Mesenchymal stem cell (in vitro differentiated cells and primary cell): ENCODE measurements at places on chromosomes 3 and 15.

DNA sequence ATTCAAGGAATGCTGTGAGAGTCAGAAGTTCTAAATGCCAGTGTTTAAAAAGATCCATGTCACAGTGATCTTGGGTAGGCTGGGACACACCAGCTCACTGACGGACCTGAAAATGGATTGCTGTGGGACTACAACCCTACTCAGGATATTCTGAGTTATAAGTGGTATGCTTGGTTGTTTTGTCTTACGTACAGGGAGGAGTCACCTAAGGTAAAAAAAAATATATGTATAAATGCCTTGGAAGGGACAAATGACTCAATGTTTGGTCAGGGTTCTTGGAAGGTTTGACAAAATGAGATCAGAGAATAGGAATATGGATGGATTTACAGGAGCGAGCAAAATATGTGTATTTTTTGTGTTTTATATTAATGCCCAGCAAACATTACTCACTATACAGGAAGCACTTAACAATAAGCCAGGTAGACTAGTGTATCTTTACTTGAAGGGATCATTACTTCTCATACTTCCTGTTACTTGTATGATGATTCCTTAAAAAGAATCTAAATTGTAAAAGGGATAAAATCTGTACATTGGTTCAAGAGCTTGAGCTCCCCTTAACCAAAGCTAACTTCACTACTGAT lies 767.3 kb downstream of the GBE1 start:
- peak overlapping the region; percentile 74 for H3K27ac ChIP-seq
- H3K4me3 ChIP-seq: no peak overlapping the region
- no peaks in the 10 kb centered on the region for H3K27me3 ChIP-seq
- H3K4me1 ChIP-seq: no peaks in the 10 kb centered on the region

DNA sequence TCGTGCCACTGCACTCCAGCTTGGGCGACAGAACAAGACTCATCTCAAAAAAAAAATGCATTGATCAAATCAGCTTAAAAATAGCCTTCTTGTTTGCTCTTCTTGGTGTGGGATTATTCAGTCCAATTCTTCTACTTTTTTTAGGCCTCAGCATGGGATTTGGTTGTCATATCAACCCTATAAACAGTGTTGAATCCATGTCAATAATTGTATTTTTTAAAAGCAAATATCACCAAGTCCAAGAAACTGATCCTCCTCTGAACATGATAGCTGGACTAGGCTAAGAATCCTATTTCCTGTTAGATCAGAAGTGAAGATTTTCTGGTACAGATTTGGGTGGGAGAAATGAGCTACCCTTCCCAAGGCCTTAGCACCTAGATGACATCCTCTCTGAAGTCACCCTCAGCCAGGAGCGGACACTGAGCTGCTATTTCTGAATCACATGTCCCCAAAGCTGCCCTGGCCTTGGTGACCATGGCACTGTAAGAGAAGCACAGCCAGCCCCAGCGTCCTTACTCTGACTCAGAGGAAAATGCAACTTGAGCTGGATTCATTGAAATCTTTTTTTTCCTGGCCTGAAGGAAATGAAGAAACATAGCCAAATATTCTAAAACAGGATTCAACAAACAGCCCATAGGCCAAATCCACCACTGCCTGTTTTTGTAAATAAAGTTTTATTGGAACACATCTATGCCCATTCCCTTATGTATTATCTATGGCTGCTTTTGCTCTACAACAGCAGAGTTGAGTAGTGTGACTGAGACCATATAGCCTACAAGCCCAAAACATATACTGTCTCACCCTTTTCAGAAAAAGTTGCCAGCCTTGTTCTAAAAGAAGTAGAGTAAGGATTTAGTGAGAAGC lies 215.9 kb upstream of the CTDSPL start:
- H3K4me1 ChIP-seq: no peaks in the 10 kb centered on the region
- no peaks in the 10 kb centered on the region for H3K27me3 ChIP-seq
- DNase-seq: no peak
- no peaks in the 10 kb centered on the region for H3K36me3 ChIP-seq
- no peak overlapping the region for H3K27ac ChIP-seq

- H3K36me3 ChIP-seq: no peaks in the 10 kb centered on the region
- no peak overlapping the region for H3K27ac ChIP-seq
- DNase-seq: no peak
- no peak overlapping the region for H3K4me3 ChIP-seq
- H3K27me3 ChIP-seq: no peaks in the 10 kb centered on the region
Measured at GRCh38 chr3:16205156-16205870, 30.8 kb downstream of the GALNT15 start.

GRCh38 chr3:70383360-70383831 lies 71.0 kb upstream of the MDFIC2 start:
- no peak for DNase-seq
- H3K36me3 ChIP-seq: no peaks in the 10 kb centered on the region
- H3K4me1 ChIP-seq: no peaks in the 10 kb centered on the region
- no peak overlapping the region for H3K27ac ChIP-seq
- H3K4me3 ChIP-seq: no peak overlapping the region

- DNase-seq: peak; percentile 79
- H3K4me1 ChIP-seq: peaks cover 5% of the 10 kb centered on the region
- peaks cover 9% of the 10 kb centered on the region for H3K27me3 ChIP-seq
- H3K4me3 ChIP-seq: peak overlapping the region; percentile 95
- H3K36me3 ChIP-seq: peaks cover 3% of the 10 kb centered on the region
Measured at GRCh38 chr15:80060356-80061006, 1.0 kb downstream of the ZFAND6 start.

- H3K36me3 ChIP-seq: no peaks in the 10 kb centered on the region
- H3K4me3 ChIP-seq: no peak overlapping the region
- no peaks in the 10 kb centered on the region for H3K4me1 ChIP-seq
- H3K27me3 ChIP-seq: no peaks in the 10 kb centered on the region
- H3K27ac ChIP-seq: no peak overlapping the region
- no peak for DNase-seq
Measured at GRCh38 chr3:116678853-116679252, 30.7 kb upstream of the TUSC7 start.

DNA sequence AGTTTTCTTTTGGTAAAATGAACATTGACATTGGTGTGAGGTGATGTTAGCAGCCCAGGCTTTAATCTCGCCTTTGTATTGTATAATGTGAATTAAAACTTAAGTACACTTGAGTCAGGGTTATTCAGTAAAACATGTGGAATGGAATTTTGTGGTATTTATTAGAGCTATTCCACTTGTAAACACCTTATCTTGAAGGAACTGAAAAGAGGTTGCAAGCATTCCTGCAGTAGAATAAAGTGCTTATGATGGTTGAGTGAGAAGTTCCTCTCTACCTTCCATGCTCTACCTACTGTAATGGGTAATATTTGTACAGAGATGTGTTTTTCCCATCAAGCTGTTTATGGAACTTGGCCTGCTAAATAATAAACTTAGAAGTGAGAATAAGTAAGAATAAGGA lies 36.1 kb downstream of the HMG20A start:
- no peaks in the 10 kb centered on the region for H3K27me3 ChIP-seq
- H3K4me3 ChIP-seq: no peak overlapping the region
- H3K27ac ChIP-seq: peak overlapping the region; percentile 93
- H3K36me3 ChIP-seq: peaks cover 30% of the 10 kb centered on the region
- peak; percentile 20 for DNase-seq

GRCh38 chr15:40306371-40306770 lies 1.4 kb downstream of the PLCB2 start:
- H3K4me3 ChIP-seq: no peak overlapping the region
- peaks cover 18% of the 10 kb centered on the region for H3K4me1 ChIP-seq
- no peak overlapping the region for H3K27ac ChIP-seq
- DNase-seq: no peak
- H3K27me3 ChIP-seq: peaks cover 90% of the 10 kb centered on the region
- no peaks in the 10 kb centered on the region for H3K36me3 ChIP-seq

GRCh38 chr3:186413615-186414415 lies 51.8 kb upstream of the DGKG start:
- peaks cover 9% of the 10 kb centered on the region for H3K4me1 ChIP-seq
- peaks cover 42% of the 10 kb centered on the region for H3K27me3 ChIP-seq
- H3K36me3 ChIP-seq: no peaks in the 10 kb centered on the region
- H3K27ac ChIP-seq: no peak overlapping the region
- no peak overlapping the region for H3K4me3 ChIP-seq

- H3K4me3 ChIP-seq: no peak overlapping the region
- no peaks in the 10 kb centered on the region for H3K36me3 ChIP-seq
- H3K27me3 ChIP-seq: peaks cover 43% of the 10 kb centered on the region
- H3K27ac ChIP-seq: no peak overlapping the region
- no peak for DNase-seq
- H3K4me1 ChIP-seq: no peaks in the 10 kb centered on the region
Measured at GRCh38 chr15:58114812-58115211, 23.4 kb upstream of the AQP9 start.

DNA sequence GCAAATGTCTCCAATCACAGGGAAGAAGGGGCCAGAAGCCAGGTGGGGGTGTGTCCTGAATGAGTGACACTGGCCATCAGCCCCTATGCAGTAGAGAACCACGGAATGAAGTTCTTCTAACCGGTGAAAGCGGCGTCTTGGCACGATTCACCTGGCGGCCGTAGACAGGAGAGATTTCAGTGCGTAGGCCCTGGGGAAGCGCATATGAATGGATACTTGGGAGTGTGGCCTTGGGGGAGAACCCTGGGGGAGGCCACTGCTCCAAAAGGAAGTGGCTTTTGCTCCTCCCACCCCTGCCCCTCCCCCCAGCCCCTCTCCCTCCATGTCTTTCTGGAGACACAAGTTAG lies 43.6 kb downstream of the RBPMS2 start:
- H3K4me3 ChIP-seq: no peak overlapping the region
- H3K27me3 ChIP-seq: no peaks in the 10 kb centered on the region
- H3K36me3 ChIP-seq: no peaks in the 10 kb centered on the region

- no peaks in the 10 kb centered on the region for H3K4me1 ChIP-seq
- DNase-seq: no peak
- H3K4me3 ChIP-seq: no peak overlapping the region
- H3K27me3 ChIP-seq: peaks cover 10% of the 10 kb centered on the region
Measured at GRCh38 chr3:182261041-182261440, 532.3 kb upstream of the ATP11B start.

DNA sequence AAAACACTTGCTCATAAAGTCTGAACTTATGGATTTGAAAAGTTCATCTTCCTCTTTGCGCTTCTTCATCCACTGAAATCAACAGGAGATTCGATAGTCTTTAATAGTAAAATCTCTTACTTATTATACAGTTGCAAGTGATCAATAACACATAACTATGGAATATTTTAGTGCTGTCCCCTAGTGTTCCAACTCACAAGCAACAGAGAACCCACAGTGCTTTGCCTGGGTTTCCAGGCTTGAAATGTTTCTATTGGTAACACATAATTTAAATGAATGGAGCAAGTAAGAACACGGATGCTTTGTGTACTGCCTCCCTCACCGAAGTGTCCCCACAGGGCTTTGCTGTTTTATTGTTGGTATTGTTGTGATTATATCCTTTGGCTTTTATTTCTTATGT lies 93.5 kb downstream of the WDR72 start:
- H3K36me3 ChIP-seq: no peaks in the 10 kb centered on the region
- no peak for DNase-seq
- H3K27me3 ChIP-seq: no peaks in the 10 kb centered on the region
- no peak overlapping the region for H3K27ac ChIP-seq

- H3K36me3 ChIP-seq: no peaks in the 10 kb centered on the region
- DNase-seq: peak; percentile 88
- no peak overlapping the region for H3K27ac ChIP-seq
- H3K4me3 ChIP-seq: no peak overlapping the region
- peaks cover 16% of the 10 kb centered on the region for H3K27me3 ChIP-seq
Measured at GRCh38 chr3:128549283-128550112, 56.5 kb upstream of the GATA2 start.
